ENCODE measurements at places on chromosomes 6 and 20.

DNA sequence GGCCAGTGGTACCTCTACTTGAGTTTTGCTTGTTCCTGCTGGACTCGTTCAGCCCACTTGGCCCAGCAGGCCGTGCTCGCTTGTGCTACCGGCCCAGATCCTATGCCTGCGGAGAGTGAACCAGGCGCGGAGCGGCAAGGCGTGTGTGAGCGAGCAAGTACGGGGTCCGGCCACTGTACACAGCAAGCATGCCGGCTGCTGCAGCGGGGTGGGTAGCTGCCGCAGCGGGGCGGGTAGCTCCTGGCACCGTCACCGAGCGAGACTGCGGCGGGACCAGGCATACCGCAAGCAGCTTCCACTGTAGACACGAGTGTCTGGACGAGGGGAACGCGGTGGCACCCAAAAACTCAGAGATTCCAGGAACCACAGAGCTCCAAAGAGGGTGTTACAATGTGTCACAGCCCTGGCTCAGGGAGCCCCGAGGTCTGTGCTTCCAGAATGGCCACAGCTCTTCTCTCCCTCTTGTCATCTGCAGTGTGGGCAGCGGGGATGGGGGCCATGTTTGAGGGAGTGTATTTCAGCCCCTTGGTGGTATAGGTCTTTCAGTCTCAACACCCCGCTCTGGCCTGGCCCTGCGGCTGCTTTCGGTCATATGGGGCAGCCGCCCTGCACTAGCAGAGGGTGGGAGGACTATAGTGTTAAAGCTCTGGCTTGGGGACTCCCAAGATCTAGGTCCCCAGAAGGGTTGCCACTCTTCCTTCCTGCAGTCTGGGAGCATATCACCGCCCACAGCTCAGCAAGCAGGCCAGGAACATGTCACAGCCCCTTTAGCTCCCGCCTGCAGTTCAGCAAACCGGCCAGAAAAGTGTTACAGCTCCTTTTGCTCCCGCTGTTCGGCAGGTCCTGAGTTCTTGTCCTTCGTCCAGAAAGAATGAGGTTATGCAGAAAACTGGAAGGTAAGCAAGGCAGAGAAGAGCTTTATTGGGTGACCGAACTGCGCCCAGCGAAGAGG is 6.1 kb upstream of the RWDD1 start:
- no peak for DNase-seq

GRCh38 chr20:919491-919916 is 3.4 kb upstream of the ANGPT4 start:
- no peak for DNase-seq

GRCh38 chr6:161409353-161409752 is 135.5 kb upstream of the AGPAT4 start:
- no peak for DNase-seq

DNA sequence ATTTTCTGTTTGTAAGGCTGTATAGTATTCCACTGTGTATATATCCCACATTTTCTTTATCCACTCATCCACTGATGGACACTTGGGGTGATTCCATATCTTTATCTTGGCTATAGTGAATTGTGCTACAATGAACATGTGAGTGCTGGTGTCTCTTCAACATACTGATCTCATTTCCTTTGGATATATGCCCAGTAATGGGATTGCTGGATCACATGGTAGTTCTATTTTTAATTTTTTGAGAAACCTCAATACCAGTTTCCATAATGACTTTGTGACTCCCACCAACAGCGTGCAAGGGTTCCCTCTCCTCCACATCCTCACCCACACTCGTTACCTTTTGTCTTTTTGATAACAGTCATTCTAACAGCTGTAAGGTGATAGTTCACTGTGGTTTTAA is 166.0 kb downstream of the ARHGAP18 start:
- DNase-seq: no peak

- DNase-seq: no peak
Measured at GRCh38 chr6:150659046-150659763, 59.5 kb downstream of the PLEKHG1 start.

DNA sequence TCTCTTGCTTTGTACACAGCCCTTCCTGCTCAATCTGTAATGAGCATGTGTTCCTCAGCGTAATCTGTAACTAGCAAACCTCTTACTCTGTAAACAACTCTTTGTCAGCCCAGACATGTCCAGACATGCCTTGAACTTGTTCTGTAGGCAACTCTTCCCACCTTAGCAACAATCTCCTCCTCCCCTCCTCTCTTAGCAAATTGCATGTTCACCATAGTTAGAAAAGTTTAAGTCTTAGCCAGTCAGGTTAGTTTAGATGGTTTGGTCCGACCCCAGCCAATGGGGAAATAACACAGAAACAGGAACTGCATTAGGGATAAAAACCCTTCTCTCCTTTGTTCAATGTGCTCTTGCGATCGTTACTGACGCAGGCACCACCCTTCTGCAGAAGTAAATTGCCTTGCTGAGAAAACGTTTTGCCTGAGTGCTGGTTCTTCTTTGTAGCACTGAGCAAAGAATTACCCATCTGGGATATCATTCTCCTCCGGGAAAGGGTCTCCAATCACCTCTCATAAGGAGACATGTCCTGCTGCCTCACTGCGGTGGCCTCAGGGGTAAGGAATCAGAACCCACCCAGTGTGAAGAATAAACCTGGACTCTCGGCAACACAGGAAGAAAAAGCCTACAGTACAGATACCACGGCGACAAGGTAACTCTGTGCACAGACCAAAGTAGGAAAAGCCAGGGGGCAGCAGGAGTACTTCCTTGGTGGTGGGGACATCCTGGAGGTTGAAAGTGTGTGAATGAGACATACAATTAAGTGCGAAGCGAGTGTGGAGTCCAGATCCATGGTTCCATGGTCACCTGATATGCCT is 26.2 kb downstream of the PLN start:
- DNase-seq: no peak

GRCh38 chr6:37693546-37694250 is 4.0 kb downstream of the MDGA1 start:
- DNase-seq: no peak

- peak; percentile 9 for DNase-seq
Measured at GRCh38 chr6:116881236-116881635, 4.2 kb downstream of the RFX6 start.

GRCh38 chr6:122007339-122007738 is 392.1 kb upstream of the HSF2 start:
- no peak for DNase-seq

DNA sequence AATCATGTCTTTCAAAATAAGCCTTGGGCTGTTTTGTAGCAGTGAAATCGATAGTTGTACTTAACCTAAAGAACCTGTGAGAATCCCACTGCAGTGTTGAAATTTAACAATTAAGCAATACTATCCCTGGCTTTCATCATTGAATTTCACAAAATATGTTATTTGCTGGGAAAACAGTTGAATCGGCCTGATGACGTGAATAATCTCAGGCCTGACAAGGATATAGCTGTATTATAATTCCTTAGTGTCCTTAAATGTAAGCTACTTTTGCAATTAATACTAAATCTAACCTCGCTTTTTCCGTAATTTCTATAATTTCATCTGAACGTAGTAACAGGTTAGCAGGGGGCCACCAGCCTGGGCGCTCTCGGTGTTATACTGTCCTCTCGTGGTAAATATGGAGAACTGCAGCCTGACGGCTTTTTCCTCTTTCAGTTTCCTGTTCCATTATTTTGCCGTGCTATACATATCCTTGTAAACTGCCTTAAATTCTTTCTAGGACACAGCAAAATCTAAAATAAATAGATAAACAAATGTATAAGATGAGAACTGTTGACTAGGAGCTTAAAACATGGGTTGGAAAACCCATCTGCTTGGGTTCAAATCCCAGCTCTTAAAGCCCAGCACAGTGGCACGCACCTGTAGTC is 24.0 kb downstream of the MTFR2 start:
- DNase-seq: peak; percentile 59

DNA sequence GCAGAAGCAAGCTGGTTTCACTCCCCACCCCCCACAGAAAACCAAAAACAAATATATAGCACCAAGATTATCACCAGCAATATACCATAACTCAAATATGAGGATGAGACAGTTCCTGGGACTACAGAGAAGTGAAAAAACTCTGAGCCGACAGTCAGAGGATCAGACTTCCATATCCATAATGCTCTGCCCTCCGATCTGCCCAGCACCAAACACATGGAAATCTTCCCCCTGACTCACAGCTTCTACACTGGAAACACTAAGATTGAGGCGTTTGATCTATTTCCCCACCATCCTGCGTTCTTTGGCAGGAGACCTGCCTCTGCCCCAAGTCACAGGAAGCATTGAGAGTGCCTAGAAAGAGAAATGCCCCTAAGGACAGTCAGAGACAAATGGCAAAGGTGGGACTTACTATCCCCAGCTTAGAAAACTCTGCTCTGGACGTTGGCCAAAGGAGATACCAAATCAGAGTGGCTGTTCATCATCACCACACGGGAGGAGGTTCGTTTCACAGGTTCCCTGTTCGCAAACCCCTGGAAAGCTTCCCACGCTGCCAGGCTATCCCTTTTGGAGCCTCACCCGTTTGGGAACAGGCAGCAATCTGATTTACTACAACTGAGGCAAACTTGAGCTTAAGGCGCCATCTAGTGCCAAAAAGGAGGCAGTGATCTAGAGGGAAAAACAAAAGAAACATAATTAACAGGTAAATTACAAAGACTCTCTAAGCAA is 48.7 kb upstream of the SRSF6 start:
- DNase-seq: peak; percentile 50

DNA sequence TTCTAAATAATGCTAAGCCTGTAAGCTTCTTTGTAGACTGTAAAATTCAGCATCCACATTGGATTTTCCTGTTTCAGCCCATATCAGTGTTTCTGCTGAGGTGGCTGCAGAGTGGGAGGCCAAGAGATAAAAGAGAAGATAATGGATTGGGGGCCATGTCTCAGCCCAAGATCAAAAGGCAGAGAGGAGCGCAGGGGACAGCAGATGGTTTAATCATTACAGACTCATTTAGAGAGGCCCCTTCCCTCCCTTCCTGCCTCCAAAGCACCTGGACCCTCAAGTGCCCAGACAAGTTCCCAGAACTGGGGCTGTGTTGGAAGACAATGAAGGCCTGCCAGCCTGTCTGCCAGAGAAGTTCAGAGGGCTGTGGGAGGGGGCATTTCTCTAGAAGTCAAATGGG is 20.4 kb upstream of the CTNNBL1 start:
- DNase-seq: no peak

GRCh38 chr6:71292001-71292400 is 3.4 kb downstream of the OGFRL1 start:
- no peak for DNase-seq

- no peak for DNase-seq
Measured at GRCh38 chr6:33439956-33440648, 14.3 kb upstream of the ZBTB9 start.

DNA sequence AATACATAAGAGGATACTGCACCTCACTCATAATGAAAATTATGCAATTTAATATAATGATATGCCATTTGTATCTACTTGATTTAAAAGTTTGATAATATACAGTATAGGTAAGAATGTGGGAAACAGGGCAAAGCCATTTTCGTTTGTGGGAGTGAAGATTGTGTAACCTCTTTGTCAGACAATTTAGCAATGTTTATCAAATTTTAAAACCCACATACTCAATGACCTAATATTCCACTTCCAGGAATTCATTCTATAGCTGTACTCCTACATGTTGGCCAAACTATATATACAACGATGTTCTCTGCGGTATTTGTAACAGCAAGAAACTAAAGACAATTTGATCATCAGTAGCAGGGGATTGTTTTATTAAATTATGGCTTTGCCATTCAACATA is 17.8 kb upstream of the FKBP5 start:
- DNase-seq: no peak

DNA sequence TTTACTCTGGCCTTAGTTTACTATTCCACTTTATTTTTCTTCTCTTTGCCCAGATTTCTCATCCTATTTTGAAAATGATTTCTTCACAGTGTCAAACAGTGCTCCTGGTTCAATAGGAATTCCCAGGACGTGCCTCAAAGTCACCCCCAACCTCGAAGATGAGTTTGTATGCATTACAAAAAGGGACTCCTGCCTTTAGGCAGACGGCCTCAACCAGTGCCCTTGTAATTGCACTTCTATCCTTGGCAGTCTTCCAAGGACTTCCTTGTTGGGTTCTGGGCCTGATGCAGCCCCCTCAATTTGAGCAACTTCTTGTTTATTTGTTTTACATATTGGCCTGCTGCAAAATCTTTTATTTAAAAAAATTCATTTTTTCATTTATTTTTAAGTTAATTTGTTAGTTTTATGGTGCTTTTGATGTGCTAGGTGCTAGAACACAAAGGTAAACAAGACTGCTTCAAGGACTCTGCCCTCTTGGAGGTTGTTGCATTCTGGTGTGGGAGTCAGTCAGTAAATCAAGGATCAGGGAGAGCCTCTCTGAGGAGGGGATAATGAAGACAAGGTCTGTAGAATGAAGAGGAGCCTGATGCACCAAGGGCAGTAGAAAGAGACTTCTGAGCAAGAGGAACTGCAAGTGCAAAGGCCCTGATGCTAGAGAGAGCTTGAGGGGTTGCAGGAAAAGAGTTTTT is 181.5 kb upstream of the LAMP5 start:
- DNase-seq: no peak

DNA sequence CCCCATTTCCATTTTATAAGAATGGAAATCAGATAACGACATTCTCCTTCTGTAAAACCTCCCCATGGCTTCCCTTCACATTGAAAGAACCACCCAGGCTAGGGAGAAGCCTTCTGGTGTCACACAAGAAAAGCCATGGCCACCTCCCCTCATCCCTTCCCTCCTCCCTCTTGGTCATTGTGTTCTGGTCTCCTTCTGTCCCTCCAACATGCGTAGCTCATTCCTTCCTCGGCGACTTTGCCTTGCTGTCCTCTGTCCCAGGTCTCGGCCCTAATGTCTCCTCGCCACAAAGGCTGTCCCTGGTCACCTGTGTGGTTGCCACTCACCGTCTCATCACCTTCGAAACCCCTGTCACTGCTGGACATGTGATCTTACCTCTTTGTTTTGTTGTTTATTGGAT is 193.9 kb downstream of the BCAS1 start:
- DNase-seq: no peak

All from HepG2 (cell line).